ENCODE measurements at places on chromosomes 2 and 18.
A peak's percentile ranks its signal among the peaks of the same experiment; 100 is the strongest.

GRCh38 chr2:136281281-136282114 is 163.5 kb upstream of the CXCR4 start:
- H3K27ac ChIP-seq: peak overlapping the region; percentile 82
- DNase-seq: no peak
- H3K27me3 ChIP-seq: no peaks in the 10 kb centered on the region
- H3K4me1 ChIP-seq: peaks cover 70% of the 10 kb centered on the region
- H3K4me3 ChIP-seq: no peak overlapping the region

GRCh38 chr2:205361272-205361671 is 321.0 kb upstream of the NRP2 start:
- no peak for DNase-seq
- H3K27me3 ChIP-seq: peaks cover 15% of the 10 kb centered on the region
- no peak overlapping the region for H3K4me3 ChIP-seq

GRCh38 chr2:40548521-40548920 is 96.6 kb upstream of the SLC8A1 start:
- no peaks in the 10 kb centered on the region for H3K27me3 ChIP-seq
- H3K36me3 ChIP-seq: no peaks in the 10 kb centered on the region
- no peak overlapping the region for H3K4me3 ChIP-seq
- no peaks in the 10 kb centered on the region for H3K4me1 ChIP-seq

- H3K27me3 ChIP-seq: no peaks in the 10 kb centered on the region
- no peak overlapping the region for H3K4me3 ChIP-seq
- H3K36me3 ChIP-seq: no peaks in the 10 kb centered on the region
- no peak overlapping the region for H3K27ac ChIP-seq
- no peak for DNase-seq
- H3K4me1 ChIP-seq: no peaks in the 10 kb centered on the region
Observed at GRCh38 chr2:109521233-109522062, 92.3 kb downstream of the SEPTIN10 start.

DNA sequence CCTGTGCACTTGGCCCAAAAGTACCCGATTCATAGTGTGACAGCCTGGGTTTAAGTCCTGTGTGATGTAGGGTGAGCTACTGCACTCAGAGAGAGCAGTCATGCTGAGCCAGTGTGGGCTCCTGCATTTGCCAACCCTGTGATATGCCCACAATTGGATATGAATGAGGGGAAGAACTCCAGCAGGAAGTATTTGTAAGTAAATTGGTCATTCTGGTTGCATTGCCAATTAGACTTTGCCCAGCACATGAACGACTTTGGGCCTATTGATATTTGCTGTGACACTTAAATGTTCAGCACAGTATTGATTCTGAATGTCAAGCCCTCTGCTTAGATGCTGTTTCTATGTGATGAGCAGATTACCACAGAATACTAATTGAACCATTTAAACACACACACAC is 570.9 kb downstream of the PIK3C3 start:
- H3K27ac ChIP-seq: no peak overlapping the region
- no peaks in the 10 kb centered on the region for H3K27me3 ChIP-seq
- H3K36me3 ChIP-seq: no peaks in the 10 kb centered on the region
- H3K4me3 ChIP-seq: no peak overlapping the region
- H3K4me1 ChIP-seq: no peaks in the 10 kb centered on the region
- DNase-seq: no peak

GRCh38 chr2:17966798-17967197 is 88.3 kb downstream of the KCNS3 start:
- H3K4me3 ChIP-seq: no peak overlapping the region
- H3K27me3 ChIP-seq: peaks cover 36% of the 10 kb centered on the region
- H3K36me3 ChIP-seq: no peaks in the 10 kb centered on the region
- DNase-seq: no peak

- H3K27me3 ChIP-seq: no peaks in the 10 kb centered on the region
- no peak overlapping the region for H3K4me3 ChIP-seq
Observed at GRCh38 chr2:159497256-159497655, 119.1 kb downstream of the BAZ2B start.

DNA sequence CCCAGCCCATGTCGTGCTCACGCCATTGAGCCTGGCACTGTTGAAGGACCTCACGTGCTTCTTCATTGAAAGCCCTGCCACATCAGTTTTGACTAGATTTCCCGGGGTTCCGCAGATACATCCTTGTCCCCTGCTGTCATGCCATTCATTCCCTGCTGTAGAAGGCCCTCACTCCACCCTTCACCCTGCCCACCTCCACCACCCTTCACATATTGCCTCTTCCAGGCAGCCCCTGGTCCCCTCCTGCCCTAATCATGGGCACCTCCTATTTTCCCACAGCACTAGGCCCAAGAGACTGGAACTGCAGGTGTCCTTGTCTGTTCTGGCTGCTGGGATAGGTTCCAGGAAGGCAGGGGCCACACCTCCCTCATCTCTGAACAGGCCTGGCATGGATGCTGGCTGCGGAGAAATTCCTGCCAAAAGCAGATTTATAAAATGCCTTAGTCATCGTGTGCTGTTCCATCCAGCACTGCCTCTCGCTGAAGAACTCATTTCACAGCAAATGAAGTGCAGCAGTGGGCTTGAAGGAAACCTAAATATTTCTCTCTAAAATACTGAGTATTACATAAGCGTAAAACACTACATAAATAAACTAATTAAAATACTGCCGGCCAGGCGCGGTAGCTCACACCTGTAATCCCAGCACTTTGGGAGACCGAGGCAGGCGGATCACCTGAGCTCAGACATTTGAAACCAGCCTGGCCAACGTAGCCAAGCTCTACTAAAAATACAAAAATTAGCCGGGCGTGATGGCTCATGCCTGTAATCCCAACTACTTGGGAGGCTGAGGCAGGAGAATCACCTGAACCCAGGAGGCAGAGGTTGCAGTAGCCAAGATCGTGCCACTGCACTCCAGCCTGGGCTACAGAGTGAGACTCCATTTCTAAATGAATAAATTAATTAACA is 38.4 kb downstream of the EIF4E2 start:
- H3K27me3 ChIP-seq: no peaks in the 10 kb centered on the region
- H3K27ac ChIP-seq: no peak overlapping the region
- H3K36me3 ChIP-seq: peaks cover 24% of the 10 kb centered on the region
- no peak for DNase-seq

GRCh38 chr2:196959734-196960338 is 33.3 kb upstream of the PGAP1 start:
- H3K4me3 ChIP-seq: no peak overlapping the region
- peak overlapping the region; percentile 20 for H3K27ac ChIP-seq
- DNase-seq: no peak
- no peaks in the 10 kb centered on the region for H3K27me3 ChIP-seq

- DNase-seq: no peak
- H3K4me3 ChIP-seq: no peak overlapping the region
- no peak overlapping the region for H3K27ac ChIP-seq
- H3K36me3 ChIP-seq: no peaks in the 10 kb centered on the region
- H3K27me3 ChIP-seq: peaks cover 5% of the 10 kb centered on the region
- no peaks in the 10 kb centered on the region for H3K4me1 ChIP-seq
Observed at GRCh38 chr2:130850788-130851623, 14.3 kb downstream of the ARHGEF4 start.

GRCh38 chr2:184728411-184728810 is 130.1 kb downstream of the ZNF804A start:
- peaks cover 2% of the 10 kb centered on the region for H3K4me1 ChIP-seq
- H3K27ac ChIP-seq: no peak overlapping the region
- H3K27me3 ChIP-seq: no peaks in the 10 kb centered on the region
- H3K36me3 ChIP-seq: no peaks in the 10 kb centered on the region
- no peak for DNase-seq

GRCh38 chr2:231387904-231388724 is 7.4 kb upstream of the B3GNT7 start:
- H3K4me1 ChIP-seq: peaks cover 60% of the 10 kb centered on the region
- H3K27ac ChIP-seq: peak overlapping the region; percentile 89
- H3K4me3 ChIP-seq: no peak overlapping the region
- H3K36me3 ChIP-seq: peaks cover 43% of the 10 kb centered on the region
- DNase-seq: no peak

DNA sequence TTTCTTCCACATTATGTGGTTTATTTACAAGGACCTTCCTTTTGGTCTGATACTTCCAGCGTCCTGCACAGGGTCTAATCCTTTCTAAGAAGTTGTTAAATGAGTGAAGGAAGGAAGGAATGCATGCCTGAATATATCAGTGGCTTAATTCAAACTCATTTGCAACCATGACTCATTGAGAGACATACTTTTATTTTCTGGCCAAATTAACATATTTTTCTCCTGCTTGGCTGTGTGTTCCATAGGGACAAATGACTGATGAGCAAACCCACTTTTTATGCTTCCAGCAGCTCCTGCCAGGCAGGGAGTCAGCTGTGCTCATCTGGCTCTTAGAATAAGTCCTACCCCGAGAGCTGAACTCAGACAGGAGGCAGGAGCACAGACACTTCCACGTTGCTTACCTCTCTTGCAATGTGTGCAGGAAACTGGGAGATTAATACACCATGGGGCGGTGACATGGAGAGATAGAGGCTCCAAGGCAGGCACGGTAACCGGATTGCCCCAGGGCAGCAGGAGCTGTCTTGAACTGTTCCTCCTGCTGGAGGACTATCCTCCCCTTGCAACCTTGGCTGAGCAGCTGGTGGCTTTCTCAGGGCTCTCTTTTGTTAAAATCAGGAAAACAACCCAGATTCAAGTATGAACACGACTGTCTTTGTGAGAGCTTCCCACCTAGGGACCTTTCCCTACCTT is 667.5 kb upstream of the HS6ST1 start:
- no peak for DNase-seq
- no peak overlapping the region for H3K4me3 ChIP-seq
- no peak overlapping the region for H3K27ac ChIP-seq
- no peaks in the 10 kb centered on the region for H3K36me3 ChIP-seq

DNA sequence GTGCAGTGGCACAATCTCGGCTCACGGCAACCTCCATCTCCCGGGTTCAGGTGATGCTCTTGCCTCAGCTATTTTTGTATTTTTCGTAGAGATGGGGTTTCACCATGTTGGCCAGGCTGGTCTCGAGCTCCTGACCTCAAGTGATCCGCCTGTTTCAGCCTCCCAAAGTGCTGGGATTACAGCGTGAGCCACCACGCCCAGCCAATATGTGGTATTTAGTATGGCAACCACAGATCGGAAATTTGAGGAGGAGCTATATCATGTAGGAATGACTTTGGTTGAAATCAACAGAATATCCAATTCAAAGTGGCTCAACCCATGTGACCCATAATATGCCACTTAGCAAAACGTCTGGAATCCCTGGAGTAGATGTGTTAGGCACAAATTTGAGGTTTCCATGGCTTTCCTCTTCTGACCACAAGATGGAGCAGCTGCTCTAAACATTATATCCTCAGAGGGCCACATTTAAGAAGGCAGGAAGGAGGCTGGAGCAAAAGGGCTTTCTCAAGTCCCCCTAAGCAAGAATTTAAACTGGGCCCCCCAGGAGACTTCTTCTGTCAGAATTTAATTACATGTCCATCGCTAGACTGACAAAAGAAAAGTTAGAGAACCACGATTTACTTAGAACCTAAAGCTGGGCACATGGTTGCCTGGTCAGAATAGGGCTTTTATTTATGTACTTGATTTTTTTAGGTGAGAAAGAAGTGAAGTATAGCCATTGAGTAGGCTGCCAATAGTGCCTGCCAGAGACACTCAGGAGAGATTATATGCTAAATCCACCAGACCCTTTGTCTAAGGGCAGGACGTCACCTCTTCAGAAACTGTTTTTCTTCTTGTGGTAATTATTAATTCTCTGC is 49.6 kb upstream of the ITSN2 start:
- DNase-seq: peak; percentile 33
- H3K4me3 ChIP-seq: no peak overlapping the region
- H3K27me3 ChIP-seq: peaks cover 9% of the 10 kb centered on the region
- no peaks in the 10 kb centered on the region for H3K36me3 ChIP-seq

- H3K4me3 ChIP-seq: no peak overlapping the region
- peak; percentile 13 for DNase-seq
- H3K27me3 ChIP-seq: no peaks in the 10 kb centered on the region
- H3K27ac ChIP-seq: no peak overlapping the region
- H3K4me1 ChIP-seq: peaks cover 25% of the 10 kb centered on the region
Observed at GRCh38 chr2:55111570-55112228, 61.4 kb upstream of the RTN4 start.

DNA sequence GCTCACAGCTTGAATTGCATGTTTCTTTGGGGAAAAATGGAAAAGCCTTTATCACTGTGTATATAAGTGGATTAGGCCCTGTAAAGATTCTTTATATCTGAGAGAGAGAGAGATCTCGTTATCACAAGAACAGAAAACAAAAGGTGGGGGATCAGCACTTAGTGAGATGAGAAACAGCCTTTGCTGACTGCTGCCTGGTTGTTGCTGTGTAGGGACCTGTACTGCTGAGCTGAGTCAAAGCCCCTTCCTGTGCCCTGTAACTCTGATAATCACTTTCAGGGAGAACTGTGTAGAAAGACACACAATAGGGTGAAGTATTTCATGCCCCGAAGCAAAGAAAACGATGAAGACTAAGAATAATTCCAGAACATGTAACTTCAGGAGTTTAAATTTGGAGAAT is 30.6 kb upstream of the FAM237A start:
- DNase-seq: no peak
- no peak overlapping the region for H3K27ac ChIP-seq
- no peak overlapping the region for H3K4me3 ChIP-seq
- H3K4me1 ChIP-seq: no peaks in the 10 kb centered on the region
- H3K27me3 ChIP-seq: no peaks in the 10 kb centered on the region

DNA sequence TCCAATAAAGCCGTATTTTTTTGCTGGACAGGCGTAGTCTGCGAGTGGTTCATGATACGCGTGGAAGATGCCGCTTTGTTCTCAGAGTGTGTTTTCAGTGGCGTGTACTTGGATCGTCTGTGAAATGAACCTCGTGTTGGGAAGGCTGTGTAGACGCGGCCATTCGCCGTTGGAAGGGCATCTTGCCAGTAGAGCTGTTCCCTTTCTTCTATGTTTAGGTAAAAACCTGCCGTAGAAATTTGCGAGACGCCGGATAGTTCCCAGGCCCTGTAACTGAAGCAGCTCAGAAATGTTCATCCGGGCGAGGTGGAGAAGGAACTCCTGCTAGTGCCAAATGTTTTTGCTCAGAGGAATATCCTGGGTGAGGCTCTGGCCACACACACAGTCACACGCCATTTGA is 133.6 kb downstream of the NFATC1 start:
- peaks cover 66% of the 10 kb centered on the region for H3K36me3 ChIP-seq
- H3K27ac ChIP-seq: peak overlapping the region; percentile 79
- no peak for DNase-seq
- peaks cover 23% of the 10 kb centered on the region for H3K4me1 ChIP-seq

GRCh38 chr2:101619191-101619591 is 78.3 kb upstream of the MAP4K4 start:
- no peaks in the 10 kb centered on the region for H3K27me3 ChIP-seq
- no peaks in the 10 kb centered on the region for H3K36me3 ChIP-seq
- H3K4me1 ChIP-seq: peaks cover 49% of the 10 kb centered on the region
- peak overlapping the region; percentile 43 for H3K4me3 ChIP-seq
- H3K27ac ChIP-seq: peak overlapping the region; percentile 56

DNA sequence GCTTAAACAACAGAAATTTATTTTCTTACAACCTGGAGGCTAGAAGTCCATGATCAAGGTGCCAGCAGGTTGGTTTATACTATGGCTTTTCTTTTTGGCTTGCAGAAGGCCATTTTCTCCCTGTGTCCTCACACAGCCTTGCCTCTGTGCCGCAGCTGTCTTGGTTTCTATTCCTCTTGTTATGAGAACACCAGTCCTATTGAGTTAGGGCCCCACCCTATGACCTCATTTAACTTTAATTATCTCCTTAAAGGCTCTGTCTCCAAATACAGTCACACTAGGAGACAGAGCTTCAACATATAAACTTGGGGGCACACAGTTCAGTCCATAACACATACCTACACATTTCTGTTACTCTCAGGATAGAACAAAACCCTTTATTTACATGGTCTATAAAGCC is 17.3 kb upstream of the RHOB start:
- no peaks in the 10 kb centered on the region for H3K36me3 ChIP-seq
- peaks cover 41% of the 10 kb centered on the region for H3K4me1 ChIP-seq
- H3K27me3 ChIP-seq: no peaks in the 10 kb centered on the region

GRCh38 chr2:234038076-234038802 is 12.3 kb upstream of the SPP2 start:
- no peak overlapping the region for H3K27ac ChIP-seq
- H3K4me3 ChIP-seq: no peak overlapping the region
- DNase-seq: no peak
- H3K4me1 ChIP-seq: no peaks in the 10 kb centered on the region

All from stimulated activated naive B cell treated with anti-CD40 and anti-IgM and Interleukin-4, amounts not matched to agents 10 μg/mL and 1 μg/mL and 100 μg/mL, for 72 hours (primary cell).